Activated CD4-positive, alpha-beta T cell treated with anti-CD3 and anti-CD28 coated beads, Interleukin-2, amount 50 U/mL, for 4 hours (primary cell): ENCODE measurements at places on chromosomes 7 and 10.

- no peak for DNase-seq
Measured at GRCh38 chr7:148402159-148402558, 188.4 kb upstream of the C7orf33 start.

- DNase-seq, result no peak
Measured at GRCh38 chr7:37920849-37921805, 687 bp downstream of the EPDR1 start.

- no peak for DNase-seq
Measured at GRCh38 chr10:43206391-43207235, 60.3 kb downstream of the RASGEF1A start.

- no peak for DNase-seq
Measured at GRCh38 chr7:131294553-131294952, 33.1 kb upstream of the MKLN1 start.

GRCh38 chr7:24197852-24198251 lies 86.1 kb upstream of the NPY start:
- DNase-seq, result no peak

- no peak for DNase-seq
Measured at GRCh38 chr10:113384181-113384580, 168.7 kb upstream of the HABP2 start.

DNA sequence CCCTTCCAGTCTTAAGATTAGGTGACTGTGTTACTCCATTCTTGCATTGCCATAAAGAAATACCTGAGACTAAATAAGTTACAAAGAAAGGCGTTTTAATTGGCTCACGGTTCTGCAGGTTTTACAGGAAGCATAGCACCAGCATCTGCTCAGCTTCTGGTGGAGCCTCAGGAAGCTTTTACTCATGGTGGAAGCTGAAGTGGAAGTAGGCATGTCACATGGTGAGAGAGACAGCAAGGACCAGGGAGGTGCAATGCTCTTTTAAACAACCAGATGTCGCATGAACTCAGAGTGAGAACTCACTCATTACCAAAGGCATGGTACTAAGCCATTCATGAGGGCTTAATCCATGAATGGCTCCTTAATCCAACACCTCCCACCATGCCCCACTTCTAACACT lies 34.0 kb upstream of the TMEM273 start:
- no peak for DNase-seq

DNA sequence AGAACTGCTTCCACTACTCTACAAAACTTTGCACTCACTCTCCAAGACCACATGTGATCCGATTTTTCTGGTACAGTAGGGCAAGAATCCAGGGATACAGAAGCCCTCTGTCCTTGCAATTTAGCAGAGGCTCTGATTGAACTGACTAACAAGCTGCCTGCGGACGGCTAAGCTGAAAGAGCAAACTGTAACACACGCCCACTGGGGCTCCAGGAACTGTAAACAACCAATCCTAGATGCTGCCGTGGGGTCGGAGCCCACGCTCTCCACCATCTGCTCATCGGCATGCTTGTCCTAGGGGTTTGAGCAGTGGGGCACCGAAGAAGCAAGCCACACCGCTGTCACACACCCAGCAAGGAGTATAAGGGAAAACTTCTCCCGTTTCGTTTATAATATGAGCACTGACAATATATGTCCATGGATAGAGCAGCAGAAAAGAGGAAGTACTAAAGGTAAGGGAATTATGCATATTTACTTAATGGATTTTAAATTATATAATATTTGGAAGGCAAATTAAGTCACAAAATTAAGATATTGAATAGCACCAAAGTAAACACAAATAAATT lies 634.4 kb upstream of the POT1 start:
- DNase-seq, result no peak

DNA sequence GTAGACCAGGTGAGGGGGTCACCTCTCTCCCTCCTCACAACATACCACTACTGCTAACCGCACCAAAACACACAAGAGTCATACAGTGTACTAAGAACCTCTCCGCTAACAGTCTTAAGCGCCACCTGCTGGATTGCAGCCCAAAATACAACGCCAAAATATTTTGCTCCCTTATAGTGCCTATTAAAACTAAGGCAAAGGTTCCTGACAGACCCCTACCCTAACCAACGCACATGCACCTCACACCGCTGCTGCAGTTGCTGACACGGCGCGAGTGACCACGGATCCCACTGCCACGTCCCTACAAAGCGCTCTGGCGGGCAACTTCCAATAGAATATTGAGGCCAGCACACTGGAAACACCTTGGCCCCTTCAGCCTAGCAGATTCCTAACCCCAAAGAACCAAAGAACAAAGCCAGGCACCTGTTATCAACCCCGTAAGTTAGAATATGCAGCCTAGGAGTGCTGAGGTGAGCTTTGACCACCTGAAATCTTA lies 563.6 kb upstream of the SEMA3D start:
- DNase-seq, result no peak

DNA sequence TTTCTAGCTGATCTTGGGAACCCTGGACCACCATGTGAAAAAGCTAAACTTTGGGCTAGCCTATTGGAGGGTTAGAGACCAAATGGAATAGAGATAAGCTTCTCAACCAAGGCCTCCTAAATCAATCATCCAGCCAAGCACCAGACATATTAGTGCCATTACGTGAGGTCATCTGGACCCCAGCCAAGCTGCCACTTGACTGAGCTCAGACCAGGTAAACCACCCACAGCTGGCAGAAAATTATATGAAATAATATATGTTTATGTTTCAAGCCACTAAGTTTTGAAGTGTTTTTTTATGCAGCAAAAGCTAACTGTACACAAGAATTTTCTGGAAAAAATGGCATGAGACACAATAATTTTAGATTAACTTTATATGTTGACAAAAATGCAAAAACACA lies 82.6 kb upstream of the PCGF5 start:
- no peak for DNase-seq

DNA sequence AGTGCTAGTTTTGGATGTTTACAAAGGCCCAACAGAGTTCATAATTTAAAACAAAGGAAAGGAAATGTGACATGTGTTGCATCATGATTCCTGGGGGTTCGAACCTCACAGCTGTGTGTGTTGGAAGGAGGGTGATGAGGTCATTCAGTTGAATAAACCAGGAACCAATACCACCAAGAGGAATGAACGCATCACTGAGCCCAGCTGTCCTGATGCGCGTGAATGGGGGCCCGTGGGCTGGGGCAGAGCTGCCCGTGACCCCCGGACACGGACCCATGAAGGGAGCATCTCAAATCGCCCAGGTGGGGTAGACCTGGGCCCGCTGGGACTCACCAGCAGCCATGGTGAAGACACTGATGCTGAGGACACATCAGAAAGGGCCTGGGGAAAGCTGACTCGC lies 33.0 kb downstream of the BRI3 start:
- DNase-seq, result no peak

GRCh38 chr10:74827694-74828093 lies 1.3 kb downstream of the KAT6B start:
- DNase-seq, result no peak
